Sigmoid colon (tissue), 7 donors: ENCODE measurements at places on chromosomes 2 and 18. TPM values are rescaled to one million over a fixed set of nuclear protein-coding genes. Genes with fewer than 3 reads are reported as not detected.

DNA sequence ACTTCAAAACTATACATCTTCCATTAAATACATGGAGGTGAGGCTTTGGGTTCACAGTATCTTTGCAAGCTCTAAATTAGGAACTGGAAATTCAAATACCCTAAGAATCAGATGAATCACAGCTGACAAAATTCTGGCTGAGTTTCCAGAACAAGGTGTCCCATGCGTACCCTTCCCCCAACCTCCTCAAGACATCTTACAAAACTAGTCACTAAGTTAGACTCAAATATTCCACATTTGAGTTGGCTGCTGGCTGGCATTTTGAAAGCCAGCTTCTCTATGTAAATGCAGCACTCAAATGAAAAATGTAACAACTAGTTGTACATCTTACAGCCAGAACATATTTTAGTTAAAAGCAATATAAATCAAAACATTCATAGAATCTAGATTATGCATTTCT lies 131.0 kb upstream of the ARL5A start:
- H3K27ac ChIP-seq: no peak overlapping the region
- no peaks in the 10 kb centered on the region for H3K27me3 ChIP-seq
- no peaks in the 10 kb centered on the region for H3K36me3 ChIP-seq
- H3K4me3 ChIP-seq: no peak overlapping the region
- H3K4me1 ChIP-seq: no peaks in the 10 kb centered on the region
- no peak for DNase-seq

DNA sequence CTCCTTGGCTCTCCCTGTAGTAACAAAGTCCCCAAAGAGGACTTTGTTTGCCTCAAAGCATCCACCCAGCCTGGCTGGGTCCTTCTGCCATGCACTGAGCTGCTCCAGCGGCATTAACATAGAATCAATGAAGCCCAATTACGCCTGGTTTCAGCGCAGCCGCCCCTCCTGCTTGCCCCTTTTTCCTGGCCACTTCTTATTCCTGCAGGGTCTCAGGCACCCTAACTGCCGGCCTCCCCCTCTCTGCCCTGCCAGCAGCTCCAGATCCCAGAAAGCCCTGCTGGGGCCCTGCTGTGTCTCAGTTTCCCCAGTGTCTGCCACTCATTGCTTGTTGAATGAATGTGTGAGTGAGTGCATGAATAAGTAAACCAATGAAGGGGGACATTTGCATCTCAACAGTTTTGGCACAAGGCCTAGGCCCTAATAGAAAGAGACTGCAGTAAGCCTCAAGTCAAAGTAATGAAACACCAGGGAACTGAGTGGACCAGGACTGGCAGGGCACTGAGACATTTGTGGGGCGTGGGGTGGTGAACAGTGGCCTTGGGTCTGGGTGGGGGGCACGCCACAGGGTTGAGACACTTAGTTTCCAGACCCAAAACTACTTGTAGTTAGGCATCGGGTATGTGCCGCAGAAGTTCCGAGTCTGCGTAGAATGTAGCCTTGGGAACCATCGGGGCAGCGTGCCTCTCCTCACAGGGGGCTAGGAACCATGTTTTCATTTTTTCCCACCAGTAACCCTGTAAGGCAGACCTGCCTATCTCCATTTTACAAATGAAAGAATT lies 60.6 kb downstream of the SMAD7 start:
- no peaks in the 10 kb centered on the region for H3K36me3 ChIP-seq
- H3K27ac ChIP-seq: no peak overlapping the region
- peak; percentile 52 for DNase-seq
- H3K27me3 ChIP-seq: no peaks in the 10 kb centered on the region

DNA sequence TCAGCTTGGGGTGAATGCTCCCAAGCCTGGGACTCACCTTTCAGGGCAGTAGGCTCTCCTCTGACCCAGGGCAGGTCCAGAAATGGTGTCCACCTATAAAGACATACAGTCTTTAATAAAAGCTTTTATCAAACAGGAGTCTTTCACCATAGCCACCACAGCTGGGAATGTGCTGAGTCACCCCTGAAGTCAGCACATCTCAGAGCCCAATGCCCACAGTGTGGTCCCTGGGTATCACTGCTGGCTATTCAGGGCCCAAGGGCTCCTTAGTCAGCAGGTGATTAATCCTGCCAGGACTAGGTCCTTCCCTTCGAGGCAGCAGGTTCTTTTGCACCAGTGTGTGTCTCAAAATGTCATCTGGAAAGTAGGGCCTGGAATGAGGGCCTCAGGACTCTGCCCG lies 181.9 kb downstream of the MEMO1 start:
- H3K4me1 ChIP-seq: no peaks in the 10 kb centered on the region
- no peaks in the 10 kb centered on the region for H3K36me3 ChIP-seq
- no peak overlapping the region for H3K27ac ChIP-seq
- H3K27me3 ChIP-seq: no peaks in the 10 kb centered on the region

GRCh38 chr2:128357506-128358370 lies 39.1 kb upstream of the HS6ST1 start:
- H3K4me1 ChIP-seq: no peaks in the 10 kb centered on the region
- no peak overlapping the region for H3K27ac ChIP-seq
- H3K4me3 ChIP-seq: no peak overlapping the region
- H3K36me3 ChIP-seq: no peaks in the 10 kb centered on the region

- no peaks in the 10 kb centered on the region for H3K27me3 ChIP-seq
- H3K4me1 ChIP-seq: peaks cover 10% of the 10 kb centered on the region
- no peak overlapping the region for H3K27ac ChIP-seq
- H3K4me3 ChIP-seq: no peak overlapping the region
- DNase-seq: no peak
- no peaks in the 10 kb centered on the region for H3K36me3 ChIP-seq
These were observed 49.2 kb downstream of the EEF1B2 start for GRCh38 chr2:206208900-206209299.

DNA sequence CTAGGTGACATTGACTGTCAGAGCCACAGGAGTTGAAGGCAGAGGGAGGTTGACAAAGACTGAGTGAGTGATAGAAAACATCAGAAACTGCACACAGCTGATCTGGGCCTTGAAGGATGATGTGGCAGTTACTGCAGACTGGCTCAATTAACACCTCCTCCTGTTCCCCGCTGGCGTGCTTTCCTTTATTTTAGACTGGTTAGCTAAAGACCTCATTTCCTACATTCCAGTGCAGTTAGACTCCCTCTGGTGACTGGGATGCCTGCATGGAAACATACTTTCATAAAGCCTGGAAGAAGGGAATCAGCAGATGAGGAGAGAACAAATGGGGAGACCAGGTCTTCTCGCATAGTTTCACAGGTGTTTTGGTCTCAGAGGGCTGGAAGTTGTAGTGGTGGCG lies 7.1 kb downstream of the TPGS2 start:
- H3K27ac ChIP-seq: no peak overlapping the region
- DNase-seq: no peak
- H3K4me1 ChIP-seq: no peaks in the 10 kb centered on the region
- H3K4me3 ChIP-seq: no peak overlapping the region

DNA sequence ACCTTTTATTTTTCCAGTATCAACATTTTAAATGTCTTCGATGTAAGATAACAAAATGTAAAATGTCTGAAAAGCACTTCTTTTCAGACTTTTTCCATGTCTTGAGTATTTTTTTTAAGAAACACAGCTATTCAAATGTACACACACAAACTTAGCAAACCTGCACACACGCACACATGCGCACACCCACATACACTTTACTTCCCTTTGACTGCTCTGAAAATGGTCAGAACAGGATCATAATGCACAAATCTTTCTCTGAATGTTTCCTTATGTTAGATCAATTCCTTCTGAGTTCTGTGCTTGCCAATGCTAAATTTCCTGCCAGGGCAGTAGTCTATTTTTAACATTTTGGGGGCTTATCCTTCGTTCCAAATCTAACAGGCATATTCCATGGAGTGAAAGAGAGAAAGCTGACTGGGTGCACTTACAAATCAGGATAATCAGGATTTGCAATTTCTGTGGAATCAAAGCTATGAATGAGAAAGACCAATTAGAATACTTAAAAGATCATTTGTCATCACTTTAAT lies 136.3 kb downstream of the ZEB2 start:
- no peaks in the 10 kb centered on the region for H3K36me3 ChIP-seq
- no peak overlapping the region for H3K27ac ChIP-seq
- no peak for DNase-seq
- no peak overlapping the region for H3K4me3 ChIP-seq
- H3K4me1 ChIP-seq: no peaks in the 10 kb centered on the region
- H3K27me3 ChIP-seq: no peaks in the 10 kb centered on the region

DNA sequence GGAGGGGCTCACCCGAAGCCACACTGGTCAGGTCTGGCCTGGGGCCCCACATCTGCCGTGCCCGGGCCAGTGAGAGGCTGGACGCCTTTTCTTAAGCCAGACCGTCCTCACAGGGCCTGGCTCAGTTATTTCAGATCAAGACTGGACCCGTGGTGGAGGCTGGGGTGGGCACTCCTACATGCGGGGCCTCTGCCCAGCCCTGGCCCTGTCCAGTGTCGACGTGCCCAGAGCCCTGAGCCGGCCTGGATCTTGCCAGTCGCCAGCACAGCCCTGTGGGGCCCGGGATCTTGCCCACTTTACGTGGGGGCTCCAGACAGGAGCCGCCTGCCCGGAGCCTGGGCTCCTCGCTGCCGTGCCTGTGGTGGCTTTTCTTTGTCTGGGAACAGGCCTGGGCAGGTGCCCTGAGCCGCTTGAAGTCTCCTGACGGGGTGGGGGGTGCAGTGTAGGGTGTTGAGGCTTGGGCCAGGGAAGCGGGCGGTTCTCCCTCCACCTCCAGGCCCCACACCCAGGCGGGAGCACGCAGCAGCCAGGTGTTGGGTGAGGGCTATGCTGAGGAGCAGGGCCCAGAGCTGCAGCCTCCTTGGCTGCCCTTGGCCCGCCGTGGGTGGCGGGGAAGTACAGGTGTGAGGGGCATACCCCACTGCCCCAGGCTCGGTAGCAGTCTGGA lies 6.0 kb downstream of the GPC1 start:
- no peaks in the 10 kb centered on the region for H3K27me3 ChIP-seq
- DNase-seq: no peak
- peaks cover 9% of the 10 kb centered on the region for H3K36me3 ChIP-seq
- H3K4me3 ChIP-seq: no peak overlapping the region
- H3K27ac ChIP-seq: no peak overlapping the region
- no peaks in the 10 kb centered on the region for H3K4me1 ChIP-seq

- no peak overlapping the region for H3K4me3 ChIP-seq
- no peaks in the 10 kb centered on the region for H3K27me3 ChIP-seq
- peak overlapping the region; percentile 51 for H3K27ac ChIP-seq
- peaks cover 32% of the 10 kb centered on the region for H3K4me1 ChIP-seq
These were observed 218.8 kb upstream of the APCDD1 start for GRCh38 chr18:10235661-10235952.

DNA sequence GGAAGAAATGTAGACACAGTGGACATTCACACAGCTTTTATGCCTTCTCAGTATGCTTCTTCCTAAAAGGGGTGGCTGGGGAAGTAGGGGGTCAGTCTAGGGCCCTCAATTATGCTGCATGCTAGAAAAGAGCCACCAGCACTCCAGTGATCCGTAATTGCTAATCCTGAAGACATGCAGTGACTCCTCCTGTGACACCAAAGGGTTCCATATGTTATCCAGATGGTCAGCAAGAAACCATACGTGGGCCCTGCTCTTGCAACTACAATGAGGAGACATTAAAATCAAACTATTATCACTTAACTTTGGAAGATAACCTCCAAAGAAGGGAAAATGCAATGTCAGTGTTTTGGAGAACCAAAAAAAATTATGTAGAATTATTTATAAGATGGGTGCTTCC lies 143.4 kb upstream of the LYPD1 start:
- DNase-seq: no peak
- no peaks in the 10 kb centered on the region for H3K4me1 ChIP-seq
- H3K4me3 ChIP-seq: no peak overlapping the region
- no peaks in the 10 kb centered on the region for H3K36me3 ChIP-seq

Gene RBKS
- 3.1 TPM for total RNA-seq

Gene FAM237A
- not detected for total RNA-seq

Gene STON1
- total RNA-seq: 194 TPM

Gene ALPI
- not detected for total RNA-seq

Gene HOXD12
- 1.7 TPM for total RNA-seq

Gene CTDSP1
- total RNA-seq: 78.4 TPM
